Mesenchymal stem cell (in vitro differentiated cells and primary cell): ENCODE measurements at places on chromosomes 4 and X.
A peak's percentile ranks its signal among the peaks of the same experiment; 100 is the strongest.

DNA sequence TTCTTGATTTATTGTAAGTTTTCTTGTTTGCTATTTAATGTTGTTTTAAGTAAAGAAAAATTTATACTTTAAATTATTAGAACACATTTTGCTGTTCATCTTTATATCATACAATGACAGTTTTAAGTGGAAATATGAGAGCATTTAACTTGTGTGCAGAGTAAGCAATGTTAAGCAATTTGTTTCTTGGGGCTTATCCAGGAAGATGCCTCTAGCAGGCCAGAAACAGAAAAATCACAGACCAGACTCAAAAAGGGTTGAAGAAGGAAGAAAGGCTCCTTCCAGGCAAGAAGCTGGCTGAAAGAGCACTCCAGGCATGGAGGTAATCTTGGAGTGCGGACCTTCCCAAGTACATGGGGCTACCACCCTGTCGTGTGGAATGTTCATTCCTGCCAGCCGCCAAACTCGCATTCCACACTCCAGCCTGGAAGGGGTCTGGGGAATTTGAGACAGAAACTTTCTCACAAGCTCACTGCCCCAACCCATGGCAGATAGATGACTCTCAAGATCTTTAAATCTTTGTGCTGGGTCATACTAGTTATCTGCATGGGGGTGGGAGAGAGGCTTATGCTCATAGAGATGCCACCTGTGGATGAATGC lies 1521.3 kb upstream of the AGA start:
- no peak for DNase-seq

GRCh38 chr4:123587983-123588494 lies 191.4 kb downstream of the SPRY1 start:
- peak; percentile 99 for DNase-seq

DNA sequence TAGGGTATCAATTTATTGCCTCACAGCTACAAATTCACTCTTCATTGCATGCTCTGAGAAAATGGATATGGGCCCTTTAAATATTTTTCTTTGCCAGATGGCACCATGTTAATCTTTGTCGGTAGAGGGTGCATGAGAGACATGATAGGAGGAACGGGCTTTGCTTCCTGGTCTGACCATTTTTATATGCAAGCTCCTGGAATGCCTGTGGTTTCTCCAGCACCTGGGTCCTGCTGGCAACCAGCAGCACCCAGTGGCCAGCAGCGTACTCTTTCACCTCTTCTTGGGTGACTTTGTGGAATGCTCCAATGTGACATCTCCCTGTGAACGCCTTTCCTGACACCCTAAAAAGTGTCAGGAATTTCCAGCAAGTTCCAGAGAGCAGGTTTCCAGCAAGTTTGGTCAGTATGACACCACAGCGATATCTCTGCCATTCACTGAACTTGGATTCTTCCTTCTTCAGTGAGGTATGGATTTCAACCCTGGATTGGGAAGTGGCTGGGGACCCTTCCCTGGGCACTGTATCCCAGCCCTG lies 140.3 kb upstream of the PGRMC2 start:
- DNase-seq: peak; percentile 41

DNA sequence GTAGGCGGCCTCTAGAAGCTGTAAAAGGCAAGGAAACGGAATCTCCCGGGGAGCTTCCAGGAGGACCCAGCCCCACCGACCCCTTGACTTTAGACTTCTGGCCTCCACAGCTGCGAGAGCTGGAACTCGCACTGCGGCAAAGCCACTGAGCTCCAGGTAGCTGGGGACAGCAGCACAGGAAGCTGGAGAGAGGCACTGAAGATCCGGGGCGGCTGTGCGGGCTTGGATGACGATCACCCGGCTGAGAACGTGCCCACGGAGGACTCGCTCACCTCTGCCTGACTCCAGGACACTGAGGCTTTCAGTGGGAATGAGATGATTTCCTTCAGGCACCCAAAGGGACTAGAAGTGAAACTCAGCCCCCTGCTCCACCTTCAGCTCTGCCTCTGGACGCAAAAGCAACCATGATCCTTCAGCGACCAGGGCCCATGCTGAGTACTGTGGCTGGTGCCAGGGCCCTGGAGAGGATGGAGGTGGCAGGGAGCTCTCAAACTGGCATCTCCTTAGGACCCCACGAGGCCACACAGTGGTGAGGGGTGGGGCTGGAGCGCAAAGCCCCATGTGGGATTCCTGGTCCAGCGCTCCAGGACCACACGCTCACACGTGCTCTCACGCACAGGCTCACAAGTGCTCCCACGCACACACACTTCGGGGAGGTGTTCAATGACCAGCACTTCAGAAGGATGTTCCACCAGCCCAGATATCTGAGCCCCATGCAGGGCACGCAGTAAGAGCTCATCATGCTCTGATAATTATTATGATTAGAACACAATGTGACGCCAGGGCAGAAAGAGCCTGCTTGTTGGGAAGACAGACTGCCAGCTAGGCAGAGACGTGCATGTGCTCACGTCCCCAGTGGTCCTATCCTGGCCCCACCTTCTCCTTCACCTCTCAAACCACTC lies 47.2 kb downstream of the ADRA2C start:
- DNase-seq: no peak

- no peak for DNase-seq
Observed at GRCh38 chr4:167114416-167114971, 119.8 kb downstream of the SPOCK3 start.

DNA sequence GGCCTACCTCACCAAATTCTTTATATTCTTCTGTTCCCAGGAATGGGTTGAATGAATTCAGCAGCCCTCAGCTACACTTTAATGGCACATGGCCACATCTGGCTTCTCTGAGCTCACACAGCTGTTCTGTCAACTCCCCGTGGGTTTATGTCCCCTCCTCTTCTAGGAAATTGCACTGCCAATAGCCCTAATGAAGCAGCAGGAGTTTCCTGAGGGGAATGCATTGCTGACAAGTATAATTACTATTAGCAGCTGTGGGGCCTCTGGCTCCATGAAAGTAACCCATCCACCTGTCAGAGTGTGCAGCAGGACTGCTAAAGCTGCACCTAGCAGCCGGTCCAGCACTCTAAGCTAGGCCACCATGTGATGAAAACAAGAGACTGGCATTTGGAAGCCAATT lies 50.3 kb downstream of the FTHL17 start:
- no peak for DNase-seq

GRCh38 chr4:84957514-84958420 lies 8.7 kb downstream of the WDFY3 start:
- no peak for DNase-seq

DNA sequence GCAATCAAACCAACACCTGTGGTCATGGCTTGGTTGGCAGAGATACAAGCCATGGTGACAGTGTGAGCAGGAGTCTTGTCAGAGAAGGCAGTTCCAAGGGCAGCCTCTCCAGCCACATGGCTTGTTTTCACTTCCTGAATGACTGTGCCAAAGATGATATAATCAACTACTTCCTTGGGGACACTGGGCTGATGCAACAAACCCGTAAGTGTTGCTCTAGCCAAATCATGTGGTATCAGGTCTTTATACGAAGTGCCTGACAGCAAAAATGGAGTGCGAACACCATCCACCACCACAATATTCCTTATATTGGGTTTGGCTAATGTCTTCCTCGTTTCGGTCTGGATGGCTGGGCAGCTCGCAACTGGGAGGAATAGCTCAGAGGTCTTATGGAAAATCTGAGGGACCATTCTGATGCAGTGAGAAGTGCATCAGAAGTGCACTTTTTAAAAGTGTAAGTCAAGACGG lies 922.0 kb downstream of the NLGN4X start:
- peak; percentile 0 for DNase-seq
